Activated CD4-positive, alpha-beta T cell treated with anti-CD3 and anti-CD28 coated beads, Interleukin-2, amount 50 U/mL, for 24 hours (primary cell): ENCODE measurements at places on chromosomes 12 and 14.

- DNase-seq = no peak
Measured at GRCh38 chr14:25041898-25042297, 8.0 kb downstream of the STXBP6 start.

DNA sequence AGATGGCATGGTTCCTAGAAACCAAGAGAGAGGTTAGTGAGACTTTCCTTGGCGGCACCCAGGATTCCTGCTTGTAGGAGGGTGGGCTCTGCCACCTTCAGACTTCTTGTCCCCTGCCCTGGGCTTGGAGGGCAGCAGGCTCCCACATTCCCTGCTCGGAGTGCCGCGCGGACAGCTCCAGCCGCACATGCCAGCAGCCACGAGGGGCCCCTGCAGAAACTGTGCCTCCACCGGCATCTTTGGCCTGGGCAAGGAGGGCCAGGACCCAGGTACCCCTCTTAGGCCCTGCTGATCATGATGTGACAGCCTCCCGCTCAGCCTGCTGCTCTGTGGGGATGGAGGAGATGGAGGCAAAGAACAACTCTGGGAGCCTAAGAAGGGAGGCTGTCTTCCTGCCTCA is 62.3 kb downstream of the PRIMA1 start:
- DNase-seq = no peak

DNA sequence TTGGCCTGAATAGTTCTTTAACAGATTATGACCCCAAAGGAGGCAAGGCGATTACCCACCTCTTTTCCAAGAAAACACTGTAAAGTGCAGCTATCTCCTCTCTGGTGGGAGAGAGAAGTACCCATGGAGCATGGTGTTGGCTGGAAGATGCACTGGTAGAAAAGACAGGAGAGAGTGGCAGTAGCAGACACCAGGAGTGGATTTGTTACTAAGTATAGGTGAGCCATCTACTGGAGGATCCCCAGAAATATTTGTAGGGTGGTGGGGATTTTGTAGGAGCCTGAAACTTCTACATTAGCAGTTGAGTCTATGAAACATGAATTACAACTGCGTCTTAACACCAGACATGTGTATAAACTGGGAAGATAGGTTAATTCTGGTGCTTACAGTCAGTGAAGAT is 148.0 kb downstream of the SLC38A4 start:
- DNase-seq = no peak

- DNase-seq = no peak
Measured at GRCh38 chr12:32765906-32766305, 10.2 kb upstream of the YARS2 start.

GRCh38 chr12:92926549-92926948 is 2.5 kb downstream of the EEA1 start:
- DNase-seq = no peak

DNA sequence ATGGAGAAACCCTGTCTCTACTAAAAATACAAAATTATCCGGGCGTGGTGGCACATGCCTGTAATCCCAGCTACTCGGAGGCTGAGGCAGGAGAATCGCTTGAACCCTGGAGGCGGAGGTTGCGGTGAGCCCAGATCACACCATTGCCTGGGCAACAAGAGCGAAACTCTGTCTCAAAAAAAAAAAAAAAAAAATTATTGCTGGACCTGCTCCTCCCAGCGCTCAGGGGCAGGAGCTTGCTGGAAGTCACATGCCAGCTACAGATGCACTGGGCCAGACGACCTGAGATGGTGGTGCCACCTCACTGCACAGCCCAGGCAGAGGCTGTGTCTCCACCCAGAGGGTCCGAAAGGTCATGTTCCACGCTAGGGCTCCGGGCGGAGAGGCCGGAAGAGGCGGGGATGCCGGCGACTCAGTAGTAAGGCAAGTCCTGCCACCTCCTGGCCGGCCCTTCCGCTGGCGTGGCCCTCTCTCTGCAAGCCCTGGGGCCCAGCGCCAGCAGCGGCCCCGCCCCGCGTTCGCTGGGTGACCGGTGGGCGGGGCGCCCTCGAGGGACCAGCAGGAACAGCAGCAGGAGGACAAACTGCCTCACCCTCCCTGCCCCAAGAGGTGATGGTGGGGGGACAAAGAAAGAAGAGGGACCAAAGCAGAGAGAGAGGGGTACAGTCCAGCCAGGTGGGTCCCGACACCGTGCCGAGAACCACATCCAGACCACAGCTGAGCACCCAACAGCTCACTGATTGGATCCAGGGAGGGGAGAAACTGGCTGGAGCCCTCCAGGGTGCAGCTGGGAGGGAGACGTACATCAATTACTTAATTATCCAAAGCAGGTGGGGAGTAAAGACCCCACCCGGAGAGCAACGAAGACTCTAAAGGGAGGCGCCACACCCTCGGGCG is 3.6 kb upstream of the RHOF start:
- no peak for DNase-seq

DNA sequence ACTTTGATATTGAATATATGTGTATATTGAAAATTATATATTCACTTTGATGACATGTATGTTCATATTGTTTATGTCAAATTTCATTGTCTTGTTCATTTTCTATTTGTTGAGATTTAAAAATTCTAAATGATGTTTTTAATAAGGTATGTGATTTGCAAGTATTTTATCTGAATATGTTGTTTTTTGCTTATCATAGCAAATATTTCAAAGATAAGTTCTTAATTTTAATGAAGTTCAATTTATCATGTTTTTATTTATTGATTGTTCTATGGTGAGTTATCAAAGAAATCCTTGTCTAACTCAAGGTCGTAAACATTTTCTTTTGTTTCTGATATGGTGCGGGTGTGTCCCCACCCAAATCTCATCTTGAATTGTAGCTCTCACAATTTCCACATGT is 45.2 kb downstream of the OR9K2 start:
- no peak for DNase-seq
